SK-MEL-5 (cell line): ENCODE measurements at places on chromosomes 3 and 15. TPM values are rescaled to one million over a fixed set of nuclear protein-coding genes. Genes with fewer than 3 reads are reported as not detected.
A peak's percentile ranks its signal among the peaks of the same experiment; 100 is the strongest.

Gene ILDR1
- not detected in 2 replicates for total RNA-seq

Gene CFAP44
- total RNA-seq, result 2.9 and 3.7 TPM in 2 replicates

Gene CFAP20DC
- 5.5 and 5.7 TPM in 2 replicates for total RNA-seq

Gene SLC22A13
- 0.34 TPM in 1 of 2 replicates, not detected in the other for total RNA-seq

DNA sequence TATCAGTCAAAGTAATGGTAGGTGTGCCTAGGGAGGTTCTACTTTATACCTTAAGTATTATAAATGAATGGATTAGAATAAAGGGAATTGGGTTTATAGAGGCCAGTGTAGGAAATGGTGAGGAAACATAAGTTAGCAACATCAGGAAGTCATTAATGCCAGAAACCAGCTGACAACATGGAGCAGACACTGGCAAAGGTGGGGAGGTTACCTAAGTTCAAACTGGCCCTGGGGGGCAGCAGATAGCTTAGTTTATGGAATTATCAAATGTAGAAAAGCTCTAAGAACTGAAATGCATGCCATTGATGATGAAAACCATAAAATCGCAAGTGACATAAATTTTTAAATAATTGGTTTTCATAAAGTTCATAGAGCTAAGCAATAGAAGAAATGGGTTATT lies 498.6 kb downstream of the NAALADL2 start:
- peak; percentile 21 for DNase-seq

DNA sequence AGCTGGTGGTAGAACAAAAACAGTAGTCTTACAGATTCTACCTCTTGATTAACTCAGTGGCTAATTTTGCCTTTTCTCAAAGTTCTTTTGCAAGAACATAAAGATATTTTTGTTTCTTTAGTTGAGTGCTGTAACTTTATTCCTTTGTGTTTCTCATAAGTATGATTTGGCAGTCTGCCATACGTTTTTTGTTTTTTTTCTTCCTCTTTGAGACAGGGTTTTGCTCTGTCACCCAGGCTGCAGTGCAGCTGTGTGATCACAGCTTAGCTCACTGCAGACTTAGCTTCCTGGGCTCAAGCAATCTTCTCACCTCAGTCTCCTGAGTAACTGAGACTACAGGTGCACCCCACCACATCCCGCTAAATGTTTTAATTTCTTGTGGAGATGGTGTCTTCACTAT lies 22.4 kb downstream of the B3GNT5 start:
- peak; percentile 57 for DNase-seq

GRCh38 chr3:139577909-139578308 lies 38.4 kb upstream of the RBP1 start:
- no peak for DNase-seq

- no peak for DNase-seq
Measured at GRCh38 chr3:39524107-39524506, 56.6 kb downstream of the MOBP start.

GRCh38 chr3:139764069-139764905 lies 86.5 kb upstream of the NMNAT3 start:
- DNase-seq, result no peak
